ENCODE measurements at places on chromosomes 7 and 10.

DNA sequence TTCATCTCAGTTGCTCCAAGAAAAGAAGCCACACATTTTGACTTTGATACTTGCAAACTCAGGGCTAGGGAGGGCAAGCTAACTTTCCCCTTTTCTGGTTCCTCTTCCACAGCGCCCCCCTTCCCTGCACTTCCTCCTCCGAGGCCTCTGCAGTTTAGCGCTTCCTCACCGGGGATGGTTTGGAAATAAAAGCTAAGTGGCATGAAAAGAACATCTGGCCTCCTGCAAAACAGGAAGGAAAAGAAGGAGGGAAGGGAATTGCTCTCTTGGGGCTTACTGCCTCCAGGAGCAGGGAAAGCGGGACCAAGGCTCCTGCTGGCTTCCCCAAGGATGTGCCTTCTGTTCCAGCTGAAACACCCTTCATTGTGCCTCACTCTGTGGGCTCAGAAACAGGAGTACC is 42.3 kb downstream of the PRKCQ start:
- DNase-seq = no peak

- no peak for DNase-seq
Measured at GRCh38 chr7:150405584-150406311, 26.6 kb downstream of the ZNF775 start.

DNA sequence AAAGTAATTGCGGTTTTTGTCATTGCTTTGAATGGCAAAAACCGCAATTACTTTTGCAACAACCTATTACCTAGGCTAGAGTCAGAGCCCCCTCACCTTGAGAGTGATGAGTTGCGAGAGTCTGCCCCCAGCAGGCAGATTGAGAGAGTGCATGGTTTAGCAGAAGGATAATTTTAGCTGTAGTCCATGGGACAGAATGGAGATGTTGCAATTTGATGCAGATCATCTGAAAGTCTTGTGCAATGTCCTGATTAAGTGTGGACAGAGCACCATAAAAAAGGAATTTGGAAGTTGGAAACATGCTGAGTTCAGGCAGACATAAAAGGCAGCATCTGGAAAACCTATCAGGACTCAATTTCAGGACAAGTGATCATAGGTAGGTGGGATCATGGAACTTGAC is 48.7 kb downstream of the GPR141 start:
- no peak for DNase-seq

DNA sequence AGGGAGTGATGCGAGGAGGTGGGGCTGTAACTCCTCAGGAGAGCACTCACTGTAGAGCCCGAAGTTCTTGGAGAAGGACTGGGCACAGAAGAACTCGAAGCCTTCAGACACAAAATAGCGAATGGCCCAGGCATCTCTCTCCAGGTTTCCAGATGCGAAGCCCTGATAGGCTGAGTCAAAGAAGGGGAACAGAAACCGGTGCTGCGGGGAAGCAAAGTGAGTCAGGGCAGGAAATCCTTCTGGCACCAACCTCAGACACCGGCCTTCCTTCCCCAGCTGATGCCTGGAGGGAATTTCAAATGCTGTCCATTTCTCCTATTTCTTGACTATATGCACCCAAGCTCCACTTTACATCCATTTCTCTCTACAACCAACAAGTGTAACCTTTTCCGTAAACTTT is 26.8 kb downstream of the GOT1 start:
- no peak for DNase-seq

DNA sequence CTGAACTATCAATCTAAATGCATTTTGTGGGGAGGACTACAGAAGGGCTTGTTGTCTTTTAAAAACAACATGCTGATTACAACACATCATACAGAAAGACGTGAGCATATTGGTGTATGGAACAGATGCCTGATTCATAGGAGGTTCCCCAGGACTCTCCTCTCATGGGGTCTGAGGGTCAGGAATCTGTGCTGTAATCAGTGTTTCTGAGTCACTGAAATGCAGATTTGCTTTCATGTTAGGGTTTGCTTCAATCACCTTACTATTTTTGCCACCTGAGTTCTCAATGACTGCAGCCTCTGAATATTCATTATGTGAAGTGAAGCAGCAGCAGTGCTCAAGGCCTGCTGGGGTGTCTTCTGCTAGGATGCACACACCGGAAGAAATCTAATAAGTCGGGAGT is 550 bp upstream of the ANK3 start:
- DNase-seq = no peak

DNA sequence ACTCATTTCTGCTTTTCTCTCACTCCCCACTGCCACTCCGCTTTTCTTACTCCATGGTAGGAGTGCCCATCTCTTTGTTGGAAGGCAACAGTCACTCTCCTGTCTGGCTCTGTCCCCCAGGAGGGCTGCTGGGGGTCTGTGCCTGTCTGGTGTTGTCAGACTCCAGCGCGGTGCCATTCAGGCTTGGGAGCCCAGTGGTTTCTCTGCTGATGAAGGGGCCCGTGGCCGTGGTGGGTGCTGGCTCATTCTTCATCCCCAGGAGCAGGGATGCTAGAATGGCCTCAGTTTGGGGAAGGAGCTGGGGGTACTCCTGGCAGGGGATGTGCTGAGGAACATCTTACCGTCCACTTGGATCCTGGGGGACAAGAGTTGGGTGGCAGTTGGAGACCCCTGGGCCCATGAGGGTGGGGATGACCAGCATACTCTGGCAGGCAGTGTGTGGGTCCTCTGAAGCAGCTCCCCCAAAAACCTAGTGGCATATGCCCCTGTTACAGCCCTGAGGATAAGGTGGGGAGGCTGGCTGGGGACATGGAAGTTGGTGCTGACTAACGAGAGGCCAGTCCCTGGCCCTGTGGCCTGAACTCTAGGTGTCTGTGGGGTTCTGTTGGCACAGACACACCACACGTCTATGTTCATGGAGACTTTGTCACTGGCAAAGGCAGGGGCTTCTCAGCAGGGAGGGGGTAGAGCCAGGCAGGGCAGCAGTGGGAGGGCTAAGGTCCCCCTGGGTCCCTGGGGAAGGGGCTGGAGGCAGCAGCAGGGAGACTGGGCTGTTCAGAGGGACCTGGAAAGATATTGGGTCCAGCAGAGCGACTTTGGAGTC is 102.8 kb upstream of the RET start:
- no peak for DNase-seq

DNA sequence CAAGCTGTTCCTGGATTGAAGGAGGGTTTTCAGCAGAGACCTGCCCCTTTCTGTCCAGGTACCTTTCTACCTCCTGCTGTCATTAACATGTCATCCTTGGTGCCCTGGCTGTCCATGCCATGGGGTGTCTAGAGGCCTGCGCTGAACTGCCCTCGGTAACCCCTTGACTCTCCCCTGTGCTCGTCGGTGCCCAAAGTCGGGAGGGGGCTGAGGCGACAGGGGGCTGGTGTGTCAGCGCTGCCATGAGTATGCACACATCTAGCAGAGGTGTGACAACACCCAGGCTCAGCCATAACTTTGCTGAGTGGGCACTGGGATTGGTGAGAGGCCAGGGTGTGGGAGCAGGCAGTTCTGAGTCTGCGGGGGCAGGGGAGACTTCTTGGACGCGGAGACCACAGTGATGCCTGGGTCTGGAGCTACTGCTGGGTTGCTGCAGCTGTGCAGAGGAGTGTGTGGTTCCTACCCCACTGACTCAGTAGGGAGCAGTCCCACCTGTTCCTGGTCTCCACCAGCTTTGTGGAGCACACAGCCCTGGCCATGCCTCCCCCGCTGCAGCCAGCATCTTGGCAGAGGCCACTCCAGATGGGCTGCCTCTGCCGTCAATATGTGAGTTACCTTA is 376.2 kb upstream of the SEMA3C start:
- no peak for DNase-seq

- DNase-seq = no peak
Measured at GRCh38 chr10:10092581-10092980, 925.1 kb upstream of the CELF2 start.

GRCh38 chr10:100890673-100891317 is 22.0 kb upstream of the SLF2 start:
- DNase-seq = no peak

GRCh38 chr7:40972426-40972825 is 730.5 kb downstream of the INHBA start:
- no peak for DNase-seq
